ENCODE measurements at places on chromosomes 16 and 17.

GRCh38 chr17:81400154-81400977 is 5.1 kb downstream of the BAHCC1 start:
- DNase-seq, result no peak

- peak; percentile 55 for DNase-seq
Measured at GRCh38 chr17:67400193-67400592, 23.1 kb downstream of the PITPNC1 start.

DNA sequence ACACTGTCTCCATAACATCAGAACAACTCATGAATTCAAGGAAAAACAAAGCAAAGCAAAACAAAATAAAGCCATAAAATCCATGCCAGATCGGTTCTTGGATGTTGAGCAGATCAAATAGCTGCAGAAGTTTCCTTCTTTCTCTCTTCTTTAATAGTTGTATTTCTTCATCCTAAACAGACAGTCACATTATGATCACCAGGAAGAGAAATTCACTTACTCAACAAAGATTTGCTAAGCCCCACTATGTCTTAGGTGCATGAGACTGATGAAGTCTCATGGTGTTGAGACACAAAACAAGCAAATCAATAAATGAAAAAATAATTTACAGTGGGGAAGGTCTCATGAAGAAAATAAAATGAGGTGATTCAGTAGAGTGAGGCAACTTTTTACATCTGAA is 72.8 kb downstream of the WIPI1 start:
- no peak for DNase-seq

DNA sequence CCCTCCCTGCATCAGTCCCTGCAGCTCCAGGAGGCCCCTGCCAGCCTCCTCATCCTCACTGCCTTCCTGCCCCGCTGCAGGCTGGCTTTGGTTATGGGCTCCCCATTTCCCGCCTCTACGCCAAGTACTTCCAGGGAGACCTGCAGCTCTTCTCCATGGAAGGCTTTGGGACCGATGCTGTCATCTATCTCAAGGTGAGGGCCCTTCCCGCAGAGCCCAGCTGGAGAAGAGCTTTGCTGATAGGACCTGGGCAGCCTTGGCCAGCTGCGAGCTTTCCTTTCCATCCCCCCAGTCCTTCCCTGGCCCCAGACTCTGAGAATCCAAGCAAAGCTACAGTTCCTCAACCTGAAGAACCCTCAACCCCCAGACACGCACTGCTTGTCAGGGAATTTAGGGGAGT is 14.1 kb downstream of the PDK2 start:
- DNase-seq, result no peak

DNA sequence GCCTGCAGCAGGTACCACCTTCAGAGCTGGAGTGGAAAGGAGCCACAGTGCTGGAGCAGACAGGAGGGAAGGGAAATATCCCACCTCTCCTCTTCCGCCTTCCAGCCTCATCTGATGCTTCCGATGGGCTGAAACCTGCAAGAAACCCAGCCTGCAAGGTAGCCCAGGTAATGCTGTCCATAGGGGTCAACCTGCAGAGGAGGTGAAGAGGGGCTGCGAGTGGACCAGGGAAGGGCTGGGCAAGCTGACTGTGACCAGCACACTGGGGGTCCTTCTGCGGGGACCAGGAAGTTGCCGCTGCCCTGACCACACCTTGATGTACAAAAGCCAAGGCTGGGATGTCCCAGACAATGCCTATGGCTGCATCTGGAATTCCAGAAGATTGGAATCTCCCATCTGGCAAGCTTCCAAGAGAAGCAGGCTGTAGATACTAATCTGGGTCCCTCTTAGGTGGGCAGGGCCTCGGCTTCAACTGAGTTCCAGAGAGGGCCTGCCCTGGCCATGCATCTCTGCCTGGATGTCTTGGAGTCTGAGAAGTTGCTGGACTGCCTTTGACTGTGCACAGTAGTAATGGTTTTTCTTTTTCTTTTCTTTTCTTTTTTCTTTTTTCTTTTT is 5.8 kb downstream of the FOXL1 start:
- DNase-seq, result no peak

DNA sequence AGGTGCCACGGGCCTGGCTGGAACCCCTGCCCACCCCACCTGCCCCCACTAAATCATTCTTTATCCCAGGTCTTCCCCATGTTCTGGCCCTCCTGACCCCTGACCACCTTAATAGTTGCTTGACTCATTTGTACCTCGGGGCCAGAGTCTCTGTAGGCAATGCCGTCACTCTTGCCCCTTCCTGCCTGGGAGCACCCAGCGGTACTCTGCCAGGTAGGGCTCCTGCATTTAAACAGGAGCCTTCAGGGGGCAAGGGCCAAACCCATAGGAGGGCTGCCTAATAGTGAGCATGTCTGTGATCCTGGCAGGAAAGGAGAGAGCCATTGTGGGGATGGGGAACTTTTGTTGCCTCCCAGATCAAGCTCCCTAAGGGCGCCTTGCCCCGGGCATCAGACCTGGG is 8.8 kb upstream of the ITGA3 start:
- DNase-seq, result no peak

DNA sequence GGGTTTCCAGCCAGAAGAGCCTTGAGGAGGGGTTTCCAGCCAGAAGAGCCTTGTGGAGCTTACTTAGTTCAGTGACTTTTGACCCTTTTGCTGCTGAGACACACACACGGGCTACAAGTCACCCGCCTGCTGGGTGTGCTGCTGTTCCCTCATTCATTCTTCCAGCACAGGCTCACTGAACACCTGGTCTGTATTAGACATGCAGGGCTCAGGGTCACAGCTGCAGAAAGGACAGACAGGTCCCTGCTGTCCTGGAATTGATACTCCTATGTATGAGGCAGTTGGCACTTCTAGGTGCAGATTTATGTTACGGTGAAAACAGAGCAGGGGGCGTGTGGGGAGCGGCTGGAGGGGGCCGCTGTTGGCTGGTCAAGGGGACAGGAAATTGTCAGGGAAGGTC is 6.8 kb downstream of the CACNG4 start:
- no peak for DNase-seq

- DNase-seq, result no peak
Measured at GRCh38 chr16:17658881-17659280, 188.1 kb upstream of the XYLT1 start.

DNA sequence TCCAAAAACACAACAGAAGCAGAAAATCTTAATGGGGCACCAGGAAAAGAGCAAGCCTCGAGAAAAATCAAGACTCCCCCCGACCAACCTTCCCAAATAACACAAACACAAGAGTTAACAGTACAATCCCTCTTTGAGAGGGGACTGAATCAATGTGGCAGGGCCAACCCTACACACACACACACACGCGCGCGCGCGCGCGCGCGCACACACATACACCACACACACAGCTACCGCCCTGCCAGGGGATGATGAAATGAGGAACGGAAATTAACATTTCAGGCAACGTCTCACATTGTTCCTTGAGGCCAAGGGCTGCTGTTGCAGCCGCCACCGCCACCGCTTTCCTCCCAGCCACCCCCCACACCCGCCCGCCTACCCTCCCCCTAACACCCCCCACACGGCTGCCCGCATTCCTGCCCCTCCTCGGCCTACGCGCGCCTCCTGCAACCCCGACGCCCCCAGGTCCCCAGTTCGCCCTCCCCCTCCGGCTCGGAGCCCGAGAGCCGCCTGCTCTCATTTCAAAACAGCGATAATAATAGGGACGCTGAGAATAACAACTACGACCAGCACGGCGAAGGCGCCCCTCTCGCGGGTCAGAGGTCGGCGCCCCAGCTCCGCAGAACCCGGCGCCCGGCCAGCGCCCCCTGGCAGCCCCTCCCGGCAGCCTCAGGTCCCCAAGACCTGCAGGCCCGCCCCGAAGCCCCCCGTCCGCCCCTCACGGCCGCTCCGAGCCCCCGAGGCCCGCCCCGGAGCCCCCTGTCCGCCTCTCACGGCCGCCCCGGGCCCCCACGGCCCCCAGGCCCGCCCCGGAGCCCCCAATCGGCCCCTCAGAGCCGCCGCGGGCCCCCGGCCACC is 1.1 kb downstream of the ANKRD11 start:
- peak; percentile 91 for DNase-seq

DNA sequence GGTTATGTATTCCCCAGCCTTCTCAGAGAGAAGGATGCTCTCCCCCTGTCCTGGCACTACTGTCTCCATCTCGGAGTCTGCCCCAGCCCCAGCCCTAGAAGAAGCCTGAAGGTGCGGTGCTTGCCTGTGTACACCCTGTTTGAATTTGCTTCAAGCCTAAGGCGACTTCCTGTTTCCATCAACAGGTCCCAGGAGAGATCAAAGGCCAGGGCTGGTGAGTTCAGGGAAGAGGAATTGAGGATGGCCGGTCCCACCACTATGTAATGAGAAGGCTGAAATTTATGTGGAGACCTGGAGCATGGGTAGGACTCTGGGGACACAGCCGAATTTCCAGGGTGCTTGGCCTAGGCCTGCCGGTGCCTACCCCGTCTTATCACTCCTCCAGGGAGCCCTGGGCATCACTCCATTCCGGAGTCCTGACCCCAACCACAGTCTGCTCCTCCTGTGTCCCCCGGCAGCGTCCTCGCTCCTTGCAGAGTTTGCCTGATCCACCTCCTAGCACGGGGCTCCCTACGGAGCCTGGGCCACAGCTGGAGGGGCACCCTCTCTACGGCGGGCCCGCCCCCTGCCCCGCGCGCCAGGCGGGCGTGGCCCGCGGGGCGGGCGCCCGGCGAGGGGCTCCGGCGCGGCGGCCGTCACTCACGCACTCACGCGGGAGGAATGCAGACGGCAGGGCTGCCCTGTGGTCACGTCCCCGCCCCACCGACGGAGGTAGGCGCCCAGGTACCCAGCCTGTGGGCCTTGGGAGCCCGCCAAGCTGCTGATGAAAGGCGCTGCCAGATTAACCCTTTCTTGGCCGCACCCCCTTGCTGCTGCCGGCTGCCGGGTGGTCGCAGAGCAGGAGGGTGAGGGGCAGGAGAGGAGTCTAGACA is 53.8 kb upstream of the TAC4 start:
- DNase-seq, result no peak

GRCh38 chr17:81453712-81454111 is 58.5 kb downstream of the BAHCC1 start:
- no peak for DNase-seq

DNA sequence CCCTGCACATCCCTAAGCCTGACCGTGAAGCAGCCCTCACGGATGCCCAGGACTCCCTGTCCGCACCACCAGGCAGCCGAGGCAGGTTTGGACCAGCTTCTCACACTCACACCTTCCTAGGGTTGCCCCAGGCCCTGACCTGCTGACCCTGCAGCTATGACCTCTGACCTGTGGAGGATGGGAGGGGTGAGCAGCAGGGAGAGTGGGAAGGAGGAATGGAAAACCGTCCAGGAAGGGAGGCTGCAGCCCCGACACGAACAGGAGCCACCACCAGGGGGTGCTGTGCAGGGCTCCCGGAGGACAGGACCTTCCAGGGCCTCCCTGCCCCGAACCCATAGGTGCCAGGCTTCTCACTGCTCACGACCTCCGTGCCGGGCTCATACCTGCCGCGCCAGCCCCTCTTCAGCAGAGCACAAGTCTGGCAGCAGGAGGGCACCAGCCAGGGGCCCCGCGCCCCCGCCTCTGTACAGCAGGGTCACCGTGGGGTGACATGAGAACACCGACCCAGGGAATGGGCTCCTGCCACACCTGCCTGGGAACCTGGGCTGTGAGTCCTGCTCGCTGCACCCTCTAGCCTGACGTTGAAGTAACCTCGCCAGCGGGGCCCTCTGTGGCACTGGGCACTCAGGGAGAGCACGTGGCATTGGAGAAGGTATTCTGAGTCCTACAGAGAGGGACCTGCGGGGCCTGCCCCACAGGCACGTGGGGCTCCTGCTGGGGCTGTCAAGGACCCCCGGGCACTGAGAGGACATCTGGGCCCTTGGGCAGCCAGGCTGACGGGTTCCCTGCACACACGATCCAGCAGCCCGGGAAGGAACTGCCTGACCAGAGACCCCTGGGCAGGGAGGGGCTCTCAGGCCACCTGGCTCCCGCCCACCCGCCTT is 37.6 kb downstream of the CTU2 start:
- DNase-seq, result peak; percentile 66

DNA sequence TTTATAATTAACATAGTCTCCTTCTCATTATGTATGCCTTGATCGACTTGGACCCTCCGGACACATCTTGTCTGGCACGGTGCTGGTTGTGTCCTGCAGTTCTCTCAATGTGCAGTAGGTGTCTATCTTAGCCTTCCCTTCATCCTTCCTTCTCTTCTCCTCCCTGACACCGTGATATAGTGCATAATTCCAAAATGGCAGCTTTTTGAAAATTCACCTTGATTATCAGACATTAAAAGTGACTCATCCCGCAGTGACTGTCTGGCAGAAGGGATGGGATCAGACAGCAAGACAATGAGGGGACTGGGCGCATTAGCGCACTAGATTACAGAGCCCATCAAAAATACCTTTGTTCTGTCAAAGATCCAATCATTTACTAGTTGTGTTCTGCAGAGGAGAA is 70.0 kb upstream of the PMFBP1 start:
- peak; percentile 6 for DNase-seq

- peak; percentile 11 for DNase-seq
Measured at GRCh38 chr17:20797292-20797691, 217.8 kb downstream of the CDRT15L2 start.

DNA sequence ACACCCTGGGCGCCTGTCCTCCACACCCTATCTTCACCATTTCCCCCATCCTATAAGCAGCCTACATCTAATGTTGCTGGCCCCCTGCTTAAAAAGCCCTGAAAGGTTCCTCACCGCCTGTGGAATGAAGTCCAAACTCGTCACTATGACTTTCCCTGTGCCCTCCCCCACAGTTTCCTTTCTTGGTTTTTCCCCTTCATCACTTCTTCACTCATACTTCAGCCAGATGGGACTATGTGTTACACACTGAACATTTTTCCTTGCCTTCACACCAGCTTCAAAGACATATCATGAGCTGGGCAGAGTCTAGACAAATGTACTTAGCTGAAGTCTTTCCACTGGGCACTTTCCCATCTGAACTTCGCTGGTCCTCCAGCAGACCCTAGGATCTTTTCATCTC is 1.5 kb upstream of the MARCHF10 start:
- DNase-seq, result no peak

DNA sequence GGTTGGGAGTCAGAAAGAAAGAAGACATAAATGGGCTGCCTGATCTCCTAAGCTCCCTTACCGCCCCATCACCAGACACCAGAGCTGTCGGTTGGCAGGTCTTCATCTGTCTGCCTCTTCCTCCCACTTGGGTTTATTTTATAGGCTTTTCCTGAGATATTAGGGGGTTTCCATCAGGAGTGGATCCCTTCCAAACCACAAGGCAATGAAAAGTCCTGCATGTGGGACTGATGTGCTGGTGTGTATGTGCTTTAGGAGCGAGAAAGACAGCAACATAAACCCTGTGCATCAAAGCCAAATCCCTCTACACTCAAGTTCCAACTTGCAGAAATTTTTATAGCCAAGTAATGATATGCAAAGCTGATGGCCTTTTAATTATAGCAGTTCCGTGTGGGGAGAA is 389.5 kb downstream of the SLC39A11 start:
- DNase-seq, result no peak

GRCh38 chr17:9322326-9322725 is 253.3 kb downstream of the STX8 start:
- DNase-seq, result no peak

DNA sequence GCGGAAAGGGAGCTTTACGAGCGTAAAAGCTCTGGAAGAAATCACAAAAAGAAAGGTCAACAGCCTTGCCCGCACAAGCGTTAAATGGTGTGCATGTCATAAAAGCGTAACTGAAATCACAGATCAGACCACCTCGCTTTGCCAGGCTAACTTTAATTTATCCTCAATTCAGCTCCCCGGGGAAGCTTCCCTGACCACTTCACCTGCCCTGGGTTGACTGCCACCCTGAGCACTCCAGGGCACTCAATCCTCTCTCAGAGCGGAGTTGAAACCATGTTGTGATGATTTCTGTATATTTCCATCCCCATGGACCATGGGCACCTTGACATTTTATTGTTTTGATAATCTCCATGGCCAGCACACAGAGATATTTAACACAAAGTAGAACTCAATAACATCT is 16.1 kb upstream of the NAGS start:
- no peak for DNase-seq

All from CD4-positive, alpha-beta T cell treated with Interferon alpha-2 for 1 hour (primary cell).